ENCODE measurements at places on chromosomes 3 and 15. TPM values are rescaled to one million over a fixed set of nuclear protein-coding genes. Genes with fewer than 3 reads are reported as not detected.
A peak's percentile ranks its signal among the peaks of the same experiment; 100 is the strongest.

CCR9 gene
- 0.13 TPM for polyA plus RNA-seq

GRCh38 chr3:172130717-172131050 is 91.3 kb downstream of the FNDC3B start:
- DNase-seq: no peak

GRCh38 chr3:160129459-160130061 is 95.7 kb upstream of the C3orf80 start:
- no peak for DNase-seq

- no peak for DNase-seq
Measured at GRCh38 chr3:111808439-111808838, 50.6 kb upstream of the PHLDB2 start.

CPNE4 gene
- polyA plus RNA-seq: 0.34 TPM

- DNase-seq: no peak
Measured at GRCh38 chr3:101950510-101950909, 101.2 kb downstream of the NFKBIZ start.

DNA sequence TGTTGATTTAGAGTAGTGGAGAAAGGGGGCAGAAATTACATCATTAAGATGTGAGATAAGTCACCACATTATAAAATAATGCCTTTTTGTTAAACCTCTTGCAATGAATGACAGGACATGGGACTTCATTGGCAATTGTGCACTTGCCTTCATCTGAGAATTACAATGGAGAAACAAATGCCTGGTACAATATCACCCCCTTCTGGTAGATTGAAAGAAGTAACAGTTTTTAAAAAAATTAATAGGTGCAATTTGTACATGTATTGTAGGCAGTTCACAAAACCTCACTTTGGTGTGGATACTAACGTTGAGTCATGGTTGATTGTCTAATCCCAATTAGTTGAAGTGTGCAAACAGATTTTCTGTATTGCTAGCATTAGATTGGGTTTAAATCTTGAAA is 4.6 kb upstream of the P2RY14 start:
- peak; percentile 57 for DNase-seq

DNA sequence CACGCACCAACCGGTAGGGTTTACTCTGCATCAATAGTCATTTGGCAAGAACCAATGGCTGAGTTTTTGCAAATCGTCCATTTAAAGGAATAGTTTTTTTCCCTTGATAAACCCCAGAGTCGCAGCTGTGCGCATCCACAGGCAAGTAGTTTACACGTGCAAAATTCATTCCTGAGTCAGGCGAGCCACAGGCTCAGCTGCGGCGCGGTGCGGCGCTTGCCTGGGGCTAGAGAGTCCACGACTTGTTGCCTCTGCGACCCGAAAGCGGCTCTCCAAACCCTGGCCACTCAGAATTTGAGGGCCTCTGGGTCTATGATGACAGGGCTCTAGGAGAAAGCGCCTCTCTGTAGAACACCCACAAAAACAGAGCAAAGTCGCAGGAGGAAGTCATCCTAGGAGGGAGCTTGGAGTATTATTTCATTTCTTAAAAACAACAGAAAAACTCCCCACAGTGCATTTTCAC is 36.7 kb downstream of the ZIC4 start:
- DNase-seq: no peak

- DNase-seq: no peak
Measured at GRCh38 chr3:29683018-29683993, 402.4 kb downstream of the RBMS3 start.

GRCh38 chr15:41558400-41559238 is at the start of gene TYRO3:
Gene TYRO3 (plus strand): TSS chr15:41559212. CDS start chr15:41559258, 46 bp downstream.
- DNase-seq: peak; percentile 60

DNA sequence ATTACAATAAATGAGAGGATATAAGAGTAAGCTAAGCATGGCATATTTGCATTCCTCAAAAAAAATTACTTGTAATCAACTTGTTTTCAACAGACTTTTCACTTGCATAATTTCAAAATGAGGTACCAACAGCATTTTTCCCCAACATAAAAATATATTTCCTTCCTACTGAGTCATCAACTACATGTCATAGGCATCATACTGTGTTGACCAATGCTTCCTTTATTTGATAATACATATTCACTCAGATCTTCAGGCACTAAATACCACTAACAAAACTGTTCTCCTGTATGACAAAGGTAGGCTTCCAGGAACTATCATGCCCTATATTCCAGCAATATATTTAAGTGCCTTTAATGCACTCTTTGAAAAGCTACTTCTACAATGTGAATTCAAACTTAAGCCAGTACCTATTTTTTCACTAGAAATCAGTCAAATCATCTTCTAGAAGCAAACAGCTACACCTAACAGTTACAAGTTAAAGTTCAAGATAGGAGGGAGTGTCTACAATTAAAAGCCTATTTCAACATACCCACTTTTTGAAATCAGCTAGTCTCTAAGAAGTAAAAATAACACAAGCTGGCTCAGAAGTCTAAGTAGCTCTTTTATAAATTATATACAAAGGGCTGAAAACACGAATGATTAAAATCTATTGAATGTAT is 11.3 kb downstream of the ADAM10 start:
- no peak for DNase-seq
